ENCODE measurements at places on chromosomes 5 and 9. TPM values are rescaled to one million over a fixed set of nuclear protein-coding genes. Genes with fewer than 3 reads are reported as not detected.

The WNK2 gene
- polyA plus RNA-seq = not detected

- H3K4me3 ChIP-seq = no peak overlapping the region
Measured at GRCh38 chr5:73624888-73625287, 1.1 kb upstream of the ARHGEF28 start.

DNA sequence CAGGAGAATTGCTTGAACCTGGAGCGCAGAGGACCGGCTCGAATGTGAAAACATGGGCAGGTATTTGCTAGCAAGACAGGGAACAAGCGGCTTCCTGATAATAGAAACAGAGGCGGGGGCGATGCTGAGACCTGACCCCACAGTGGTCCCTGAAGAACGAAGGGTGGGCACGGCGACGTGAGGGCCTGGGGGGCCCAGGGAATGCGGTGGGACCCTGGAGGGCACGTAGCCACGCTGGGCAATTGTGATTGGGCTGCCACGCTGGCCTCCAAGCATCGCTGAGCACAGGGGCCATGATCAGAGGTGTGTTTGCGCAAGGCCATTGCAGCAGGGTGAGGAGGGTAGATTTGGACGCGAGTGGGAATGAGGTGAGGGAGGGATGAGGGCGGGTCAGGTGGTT is 30.7 kb downstream of the MED10 start:
- H3K4me3 ChIP-seq = no peak overlapping the region
- H3K36me3 ChIP-seq = no peaks in the 10 kb centered on the region
- no peak overlapping the region for H3K27ac ChIP-seq
- H3K4me1 ChIP-seq = no peaks in the 10 kb centered on the region
- no peak for DNase-seq
- peaks cover 2% of the 10 kb centered on the region for H3K27me3 ChIP-seq

The PCDHGA10 gene
- 0.43 TPM for polyA plus RNA-seq

DNA sequence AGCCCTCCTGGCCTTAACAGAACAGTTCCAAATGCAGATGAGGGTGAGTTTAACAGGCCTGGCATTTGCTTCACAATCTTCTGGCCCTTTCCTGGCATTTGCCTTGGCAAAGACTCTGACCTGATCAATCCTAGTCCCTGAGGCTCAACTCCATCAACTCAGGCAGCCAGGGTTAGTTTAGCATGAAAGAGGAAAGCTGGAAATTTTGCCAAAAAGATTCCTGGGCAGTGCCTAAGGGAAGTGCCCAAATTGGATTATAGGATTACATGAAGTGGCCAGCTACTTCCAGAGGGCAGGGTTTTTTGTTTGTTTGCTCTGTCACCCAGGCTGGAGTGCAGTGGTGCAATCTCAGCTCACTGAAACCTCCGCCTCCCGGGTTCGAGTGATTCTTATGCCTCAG is 36.8 kb downstream of the PCDHAC2 start:
- no peak overlapping the region for H3K27ac ChIP-seq
- no peaks in the 10 kb centered on the region for H3K4me1 ChIP-seq
- H3K27me3 ChIP-seq = peaks cover 7% of the 10 kb centered on the region
- H3K4me3 ChIP-seq = no peak overlapping the region
- no peak for DNase-seq
- H3K36me3 ChIP-seq = peaks cover 4% of the 10 kb centered on the region

DNA sequence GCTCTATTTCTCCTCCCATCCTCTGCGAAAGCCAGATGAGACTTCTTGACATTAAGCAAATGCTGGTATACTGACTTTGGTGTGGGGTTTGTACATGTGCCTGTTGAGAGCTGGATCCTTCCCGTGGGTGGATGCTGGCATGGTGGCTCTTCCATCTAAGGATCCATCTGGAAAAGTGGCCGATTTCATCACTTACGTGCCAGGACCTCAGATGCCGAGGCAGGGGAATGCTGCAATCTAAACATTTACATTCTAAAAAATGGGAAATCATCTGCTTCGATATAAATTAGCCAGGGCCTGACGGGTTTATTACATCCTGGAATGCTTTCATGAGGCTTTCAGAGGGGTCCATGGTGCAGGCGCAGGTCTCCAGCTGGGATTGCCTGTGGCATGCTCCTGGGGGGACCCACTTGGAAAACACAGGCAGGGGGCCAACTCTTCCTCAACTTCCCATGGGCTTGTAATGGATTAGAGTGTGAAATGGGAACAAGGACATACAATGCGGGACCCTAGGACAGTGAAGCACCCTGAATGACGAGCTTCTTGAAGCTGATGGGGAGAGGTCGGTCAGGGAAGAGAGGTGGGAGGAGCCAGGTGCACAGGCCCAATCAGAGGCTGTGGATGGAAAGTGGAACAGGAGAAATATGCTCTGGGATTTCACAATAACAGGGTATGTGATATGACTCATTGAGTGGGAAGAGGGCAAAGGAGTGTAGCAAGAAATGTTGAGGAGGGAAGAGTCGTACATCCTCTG is 105.5 kb upstream of the PITX1 start:
- peaks cover 5% of the 10 kb centered on the region for H3K27me3 ChIP-seq
- no peak overlapping the region for H3K4me3 ChIP-seq
- no peak for DNase-seq
- H3K4me1 ChIP-seq = no peaks in the 10 kb centered on the region
- H3K27ac ChIP-seq = no peak overlapping the region

The HTR1A gene
- polyA plus RNA-seq = not detected

DNA sequence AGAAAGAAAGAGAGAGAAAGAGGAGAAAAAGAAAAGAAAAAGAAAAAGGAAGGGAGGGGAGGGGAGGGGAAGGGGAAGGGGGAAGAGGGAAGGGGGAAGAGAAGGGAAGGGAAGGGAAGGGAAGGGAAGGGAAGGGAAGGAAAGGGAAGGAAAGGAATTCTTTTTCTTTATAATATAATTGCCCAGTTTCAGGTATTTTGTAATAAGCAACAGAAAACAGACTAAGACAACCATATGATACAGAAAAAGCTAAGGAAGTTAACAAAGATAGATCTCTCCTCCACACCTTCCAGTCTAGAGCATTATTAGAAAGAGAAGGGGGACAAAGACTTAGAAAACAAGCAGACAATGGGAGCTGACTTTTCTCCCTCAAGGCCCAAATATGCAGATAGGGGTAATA is 31.0 kb downstream of the MEIKIN start:
- no peaks in the 10 kb centered on the region for H3K36me3 ChIP-seq
- H3K27ac ChIP-seq = no peak overlapping the region
- no peak for DNase-seq
- H3K4me1 ChIP-seq = no peaks in the 10 kb centered on the region
- H3K4me3 ChIP-seq = no peak overlapping the region

GRCh38 chr5:139361835-139362429 is 20.3 kb downstream of the PAIP2 start:
- H3K4me1 ChIP-seq = peaks cover 29% of the 10 kb centered on the region
- DNase-seq = no peak
- H3K4me3 ChIP-seq = no peak overlapping the region
- H3K27me3 ChIP-seq = peaks cover 5% of the 10 kb centered on the region
- peaks cover 16% of the 10 kb centered on the region for H3K36me3 ChIP-seq

DNA sequence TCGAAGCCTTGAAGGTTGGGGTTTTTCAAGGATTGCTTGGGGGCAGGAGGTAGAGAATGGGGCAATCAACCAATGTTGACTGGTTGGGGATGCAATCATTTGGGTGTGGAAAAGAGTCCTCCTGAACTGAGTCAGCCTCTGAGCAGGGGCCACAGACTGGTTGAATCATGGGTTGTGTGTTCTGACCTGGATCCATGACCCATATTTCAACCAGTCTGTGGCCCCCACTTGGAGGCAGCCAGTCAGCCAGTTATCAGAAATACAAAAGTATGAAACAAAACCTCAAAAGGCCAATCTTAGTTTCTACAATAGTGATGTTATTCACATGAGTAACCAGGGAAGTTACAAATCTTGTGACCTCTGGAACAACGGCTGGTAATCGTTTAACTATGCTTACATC is 81.4 kb upstream of the RANBP6 start:
- H3K27ac ChIP-seq = no peak overlapping the region
- H3K36me3 ChIP-seq = no peaks in the 10 kb centered on the region
- no peak overlapping the region for H3K4me3 ChIP-seq
- peaks cover 7% of the 10 kb centered on the region for H3K27me3 ChIP-seq
- DNase-seq = no peak

DNA sequence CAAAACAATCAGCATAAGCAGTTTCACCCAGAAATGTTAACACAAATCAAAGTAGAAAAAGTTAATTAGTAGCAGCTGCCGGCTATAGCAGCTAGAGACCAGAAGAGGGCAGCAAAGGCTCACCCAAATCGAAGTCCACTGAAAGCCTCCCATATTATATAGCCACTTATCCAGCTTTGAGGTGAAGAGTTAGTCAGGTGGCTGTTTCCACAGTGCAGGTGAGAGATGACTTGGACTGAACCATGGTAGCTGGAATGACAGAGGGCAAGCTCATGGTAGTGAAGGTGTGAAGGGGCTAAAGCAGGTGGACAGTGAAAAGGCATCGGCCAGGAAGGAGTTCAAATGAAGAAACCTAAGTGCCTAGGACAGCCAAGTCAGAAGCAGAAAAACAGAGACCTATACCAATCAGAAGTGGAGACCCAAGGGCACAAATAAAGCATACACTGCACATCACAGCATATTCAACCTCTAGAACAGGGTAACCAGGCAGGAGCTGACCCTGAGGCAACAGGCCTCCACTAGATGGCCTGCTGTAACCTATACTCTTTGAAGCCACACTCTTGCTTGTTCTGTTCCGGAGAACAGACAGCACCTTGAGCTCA is 7.2 kb upstream of the RNF38 start:
- DNase-seq = peak; percentile 59
- H3K4me1 ChIP-seq = peaks cover 27% of the 10 kb centered on the region
- peak overlapping the region; percentile 87 for H3K27ac ChIP-seq
- H3K27me3 ChIP-seq = peaks cover 2% of the 10 kb centered on the region
- no peak overlapping the region for H3K4me3 ChIP-seq
- no peaks in the 10 kb centered on the region for H3K36me3 ChIP-seq

DNA sequence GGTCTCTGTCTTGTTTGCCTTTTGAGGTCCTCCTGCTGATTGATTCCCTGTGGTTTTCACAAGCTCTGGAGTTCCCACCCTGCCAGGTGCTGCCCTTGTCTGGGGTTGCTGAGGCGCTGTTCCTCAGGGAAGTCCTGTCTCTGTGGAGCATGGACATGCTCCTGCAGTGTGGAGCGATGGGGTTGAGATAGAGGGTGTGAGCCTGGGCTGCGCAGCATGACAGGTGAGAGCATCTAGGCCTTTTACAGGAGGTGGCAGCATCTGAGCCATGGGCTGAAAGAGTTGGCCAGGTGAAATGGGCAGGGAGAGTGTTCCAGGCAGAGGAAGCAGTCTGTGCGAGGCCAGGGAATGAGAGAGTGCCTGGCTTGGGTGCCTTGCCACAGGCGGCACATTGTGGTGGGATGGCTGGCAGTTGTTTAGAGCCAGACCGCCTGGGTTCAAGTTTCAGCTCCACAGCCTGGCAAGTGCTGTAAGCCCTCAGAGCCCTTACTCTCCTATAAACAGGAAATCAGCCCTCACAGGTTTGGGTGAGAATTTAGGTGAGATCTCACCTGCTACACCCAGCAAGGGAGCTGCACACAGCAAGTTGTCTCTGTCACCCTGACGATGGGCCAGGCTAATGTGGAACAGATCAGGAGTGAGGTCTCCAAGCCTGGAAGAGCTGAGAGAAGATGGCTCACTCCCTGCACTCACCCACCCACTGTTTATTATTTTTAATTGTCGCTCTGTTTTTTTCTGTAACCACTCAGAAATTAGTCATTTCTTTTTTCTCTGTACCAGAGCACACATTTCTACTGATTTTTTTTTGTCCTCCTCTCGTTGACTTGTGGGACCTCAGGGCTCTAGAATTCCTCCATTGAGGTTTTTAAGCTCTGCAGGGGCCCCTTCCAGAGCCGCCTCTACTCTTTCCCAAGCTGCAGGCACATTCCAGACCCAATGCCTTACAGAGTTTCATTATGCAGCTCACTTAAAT is 19.6 kb downstream of the TCOF1 start:
- peaks cover 30% of the 10 kb centered on the region for H3K36me3 ChIP-seq
- peak overlapping the region; percentile 86 for H3K27ac ChIP-seq
- DNase-seq = peak; percentile 24
- peak overlapping the region; percentile 44 for H3K4me3 ChIP-seq

DNA sequence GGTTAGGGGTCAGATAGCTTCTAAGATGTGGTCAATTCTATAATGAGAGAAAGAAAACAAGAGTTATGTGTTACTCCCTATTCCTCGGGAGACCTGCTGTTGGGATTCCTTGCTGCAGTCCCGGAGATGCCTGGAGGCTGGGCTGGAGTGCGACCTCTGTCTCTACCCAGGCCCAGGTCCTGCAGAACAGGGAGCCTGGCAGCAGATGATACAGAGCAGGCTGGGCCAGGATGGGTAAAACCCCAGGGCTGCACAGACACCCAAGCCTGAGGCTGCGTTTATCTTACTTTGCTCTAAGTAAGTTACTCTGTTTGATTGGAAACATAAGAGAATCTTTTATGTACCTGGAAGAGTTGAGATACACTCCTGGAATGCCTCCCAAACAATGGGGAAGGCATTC is 26.9 kb upstream of the FAM120AOS start:
- peaks cover 8% of the 10 kb centered on the region for H3K4me1 ChIP-seq
- H3K36me3 ChIP-seq = peaks cover 8% of the 10 kb centered on the region
- no peak for DNase-seq
- H3K27ac ChIP-seq = no peak overlapping the region
- no peaks in the 10 kb centered on the region for H3K27me3 ChIP-seq
- H3K4me3 ChIP-seq = no peak overlapping the region

DNA sequence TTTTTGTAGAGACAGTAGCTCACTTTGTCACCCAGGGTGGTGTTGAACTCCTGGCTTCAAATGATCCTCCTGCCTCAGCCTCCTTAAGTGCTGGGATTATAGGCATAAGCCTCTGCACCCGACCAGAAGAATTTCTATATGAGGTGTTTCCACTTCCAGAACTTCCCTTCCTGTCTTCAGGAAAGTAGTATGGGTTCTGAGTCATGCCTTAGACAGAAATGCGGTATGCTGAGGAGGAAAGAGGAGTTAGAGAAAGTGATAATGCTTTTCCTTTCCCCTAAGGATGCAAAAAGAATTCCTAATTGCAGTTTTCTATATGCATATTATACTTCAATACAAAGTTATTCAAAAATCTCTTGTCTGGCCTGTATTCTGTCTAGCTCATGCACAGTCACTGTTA is 16.4 kb upstream of the ADAMTSL1 start:
- no peak overlapping the region for H3K27ac ChIP-seq
- no peaks in the 10 kb centered on the region for H3K36me3 ChIP-seq
- H3K27me3 ChIP-seq = peaks cover 3% of the 10 kb centered on the region
- no peak for DNase-seq

DNA sequence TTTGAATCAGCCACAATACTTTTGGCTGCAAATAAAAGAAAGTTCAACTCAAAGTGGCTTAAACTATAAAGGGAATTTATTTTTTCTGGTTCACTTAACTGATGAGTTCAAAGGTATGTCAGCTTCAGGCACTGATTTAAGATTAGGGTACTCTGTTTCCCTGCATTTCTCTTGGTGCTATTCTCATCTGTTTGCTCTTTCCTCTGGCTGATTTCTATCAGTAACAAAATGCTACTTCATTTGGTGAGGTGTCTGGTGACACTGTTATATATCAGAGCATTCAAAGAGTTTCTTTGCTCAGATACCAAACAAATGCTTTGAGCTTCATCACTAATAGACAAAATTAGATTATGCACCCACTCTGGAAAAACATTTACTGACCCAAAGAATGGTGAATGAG is 65.9 kb upstream of the HTR4 start:
- no peak overlapping the region for H3K27ac ChIP-seq
- no peak for DNase-seq
- no peak overlapping the region for H3K4me3 ChIP-seq
- no peaks in the 10 kb centered on the region for H3K36me3 ChIP-seq

- H3K36me3 ChIP-seq = no peaks in the 10 kb centered on the region
- DNase-seq = no peak
- no peaks in the 10 kb centered on the region for H3K4me1 ChIP-seq
Measured at GRCh38 chr5:120228262-120229031, 235.7 kb upstream of the PRR16 start.

The GADD45G gene
- polyA plus RNA-seq = not detected

All from immature natural killer cell (primary cell).